ENCODE measurements at places on chromosomes 11 and 22. TPM values are rescaled to one million over a fixed set of nuclear protein-coding genes. Genes with fewer than 3 reads are reported as not detected.

The FGF19 gene
- not detected for total RNA-seq

DNA sequence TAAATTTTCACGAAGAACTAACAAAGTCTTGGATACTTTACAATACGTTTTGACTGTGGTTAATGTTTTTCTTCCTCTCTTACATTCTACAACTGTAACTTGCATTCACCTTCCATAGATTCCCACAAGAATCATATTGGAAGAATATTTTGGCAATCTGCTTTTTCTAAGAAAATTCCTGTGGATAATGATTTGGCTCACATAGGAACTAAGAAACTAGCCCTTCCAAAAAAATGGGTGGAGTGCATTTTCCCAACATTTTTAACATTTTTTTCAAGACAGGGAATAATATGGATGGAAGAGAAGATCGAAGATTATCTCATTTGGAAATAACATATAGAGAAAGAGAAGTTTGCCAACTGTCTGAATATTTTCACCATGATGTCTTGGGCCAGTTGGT, 256.9 kb upstream of the POU2AF2 start:
- DNase-seq = no peak

- DNase-seq = no peak
Observed at GRCh38 chr11:81220146-81220895, 1513.3 kb downstream of the FAM181B start.

- no peak for DNase-seq
Observed at GRCh38 chr11:125944350-125945010, 1.4 kb upstream of the VSIG10L2 start.

Data from urinary bladder (tissue), 4 donors.